Glutamatergic neuron (in vitro differentiated cells): ENCODE measurements at places on chromosomes 4 and X.
A peak's percentile ranks its signal among the peaks of the same experiment; 100 is the strongest.

- DNase-seq = no peak
These were observed 17.7 kb downstream of the FAM53A start for GRCh38 chr4:1666391-1666790.

- peak; percentile 71 for DNase-seq
These were observed 4.3 kb downstream of the ELOVL6 start for GRCh38 chr4:110193822-110194761.

- no peak for DNase-seq
These were observed 38.9 kb downstream of the RASGEF1B start for GRCh38 chr4:81432825-81433224.

DNA sequence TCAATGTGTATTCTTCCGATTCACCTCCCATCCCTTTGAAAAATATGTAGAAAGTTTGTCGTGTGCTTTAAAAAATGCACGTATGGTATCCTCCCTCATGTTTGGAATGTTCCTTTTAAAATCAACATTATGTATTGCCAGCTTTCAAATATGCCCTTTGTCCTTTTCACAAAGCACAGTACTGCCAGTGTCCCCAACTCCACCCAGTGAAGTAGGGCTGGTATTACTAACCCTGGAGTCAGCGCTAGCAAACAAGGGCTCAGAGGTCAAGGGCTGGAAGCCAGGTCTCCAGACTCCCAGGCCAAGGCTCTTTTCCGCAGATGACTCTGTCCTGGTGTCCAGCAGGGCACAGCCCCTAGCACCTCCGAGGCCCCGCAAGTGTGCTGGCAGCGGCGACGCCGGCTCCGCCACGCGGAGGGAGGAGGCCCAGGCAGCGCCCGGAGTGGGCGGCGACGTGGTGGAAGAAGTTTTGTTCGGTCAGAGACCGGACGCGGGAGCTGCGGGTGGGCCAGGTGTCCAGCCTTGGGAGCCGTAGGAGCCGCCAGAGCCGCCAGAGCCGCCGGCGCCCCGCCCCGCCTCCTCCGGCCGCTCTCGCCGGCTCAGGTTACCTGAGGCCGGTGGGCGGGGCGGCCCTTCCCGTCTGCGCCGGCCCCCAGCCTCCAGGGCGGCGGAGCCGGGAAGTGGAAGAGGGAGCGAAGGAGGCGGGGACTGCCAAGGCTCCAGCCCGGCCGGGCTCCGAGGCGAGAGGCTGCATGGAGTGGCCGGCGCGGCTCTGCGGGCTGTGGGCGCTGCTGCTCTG is at the start of gene IL13RA1:
Gene IL13RA1, plus strand, starts transcription at position 720 of the 799 bp plus-strand sequence. Its CDS starts 33 bp downstream, at position 753.
- peak; percentile 69 for DNase-seq

GRCh38 chrX:106670631-106671030 is 55.9 kb upstream of the RNF128 start:
- no peak for DNase-seq

- DNase-seq = no peak
These were observed 105.4 kb downstream of the GPC3 start for GRCh38 chrX:133880032-133880443.

GRCh38 chr4:101818362-101818761 is 27.8 kb downstream of the BANK1 start:
- DNase-seq = no peak

DNA sequence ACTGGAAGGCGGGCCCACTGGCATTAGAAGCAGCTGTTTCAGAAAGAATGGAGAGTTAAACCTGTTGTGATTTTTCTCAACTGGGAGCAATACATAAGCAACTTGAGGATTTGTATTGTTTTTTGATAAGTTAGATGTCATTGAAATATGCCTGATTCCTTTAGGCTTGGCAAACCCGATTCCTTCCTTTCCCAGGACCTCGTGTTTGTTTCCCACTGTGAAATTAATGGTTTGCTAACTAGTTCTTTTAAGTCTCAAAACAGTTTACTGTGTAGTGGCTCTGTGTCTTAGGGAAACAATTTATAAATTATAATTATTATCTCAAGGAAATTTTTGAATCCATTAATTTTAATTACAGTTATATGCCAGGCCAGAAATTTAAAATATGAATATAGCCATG is 218.0 kb downstream of the DCTD start:
- no peak for DNase-seq

GRCh38 chr4:66169341-66169740 is 499.1 kb upstream of the EPHA5 start:
- DNase-seq = peak; percentile 19

DNA sequence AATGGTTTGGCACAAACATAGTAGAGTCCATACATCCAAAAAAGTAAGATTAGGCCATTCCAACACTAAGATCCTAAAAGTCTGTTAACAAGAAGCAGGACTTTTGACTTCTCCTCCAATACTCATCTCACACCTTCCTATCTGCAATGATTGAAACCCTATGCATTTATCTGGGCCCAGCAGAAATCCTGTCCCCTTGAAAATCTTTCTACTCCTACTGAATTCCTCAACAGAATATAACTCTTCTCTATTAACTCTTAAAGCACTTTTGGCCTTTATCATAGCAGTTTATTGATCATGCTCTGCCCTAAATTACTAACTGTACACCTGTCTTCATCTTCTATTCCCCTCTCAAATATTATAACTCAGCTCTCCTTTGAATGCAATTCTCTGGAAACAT is 4.6 kb downstream of the G3BP2 start:
- DNase-seq = no peak

DNA sequence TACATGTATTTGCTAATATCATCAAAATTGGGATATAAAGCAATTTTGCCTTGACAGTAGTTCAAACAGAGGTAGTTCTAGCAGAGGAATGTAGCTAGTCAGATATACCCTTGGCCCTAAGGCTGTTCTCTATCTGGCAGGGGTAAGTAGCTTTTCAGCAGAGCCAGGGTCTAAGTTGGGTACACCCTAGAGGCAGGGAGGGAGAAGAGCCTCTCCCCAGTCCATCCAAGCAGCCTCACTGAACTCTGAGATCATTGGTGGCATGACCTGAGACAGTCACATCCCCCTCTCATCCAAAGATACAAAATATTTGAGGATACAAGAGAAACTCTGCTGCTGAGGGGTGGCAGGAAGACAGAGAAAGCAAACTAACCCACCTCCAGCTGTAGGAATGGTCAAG is 343.7 kb downstream of the DHX15 start:
- no peak for DNase-seq

- no peak for DNase-seq
These were observed 21.4 kb upstream of the RASL11B start for GRCh38 chr4:52840531-52841370.

GRCh38 chrX:47080215-47080914 is 2.1 kb downstream of the RGN start:
- DNase-seq = no peak
